Right hindlimb (tissue), 1 donor: ENCODE measurements at places on chromosomes 16 and 17.

DNA sequence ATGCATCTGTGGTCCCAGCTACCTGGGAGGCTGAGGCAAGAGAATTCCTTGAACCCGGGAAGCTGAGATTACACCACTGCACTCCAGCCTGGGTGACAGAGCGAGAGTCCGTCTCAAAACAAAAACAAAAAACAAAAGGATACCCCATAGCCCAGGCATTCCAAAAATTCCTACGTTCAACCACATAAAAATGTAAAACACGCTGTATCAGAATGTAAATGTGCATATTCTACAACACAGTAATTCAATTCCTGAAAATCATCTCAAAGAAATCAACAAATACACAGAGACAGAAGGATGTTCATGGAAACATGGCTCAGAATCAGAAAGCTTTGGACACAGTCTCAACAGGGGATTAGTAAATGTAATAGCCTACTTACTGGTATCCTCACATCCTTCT lies 33.0 kb downstream of the COG7 start:
- DNase-seq: no peak

DNA sequence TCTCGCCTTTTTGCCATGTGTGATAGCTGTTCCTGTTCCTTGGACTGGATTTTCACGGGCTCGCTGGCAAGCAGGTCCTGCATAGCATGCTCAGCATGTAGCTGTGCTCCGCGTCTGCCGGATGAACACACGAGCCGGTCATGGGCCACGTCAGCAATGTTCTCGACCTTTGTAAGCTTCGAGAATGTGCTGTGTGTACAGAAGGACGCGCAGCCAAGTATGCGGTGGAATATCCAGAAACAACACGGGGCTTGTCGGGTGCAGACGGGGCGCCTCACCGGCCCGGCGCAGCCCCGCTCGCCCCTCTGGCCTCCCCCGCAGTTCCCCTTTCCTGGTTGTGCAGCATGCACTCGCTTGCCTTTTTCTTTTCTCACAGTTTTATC lies 42.2 kb downstream of the RPTOR start:
- no peak for DNase-seq

- DNase-seq: no peak
These were observed 14.1 kb downstream of the TP53 start for GRCh38 chr17:7673239-7673638.

DNA sequence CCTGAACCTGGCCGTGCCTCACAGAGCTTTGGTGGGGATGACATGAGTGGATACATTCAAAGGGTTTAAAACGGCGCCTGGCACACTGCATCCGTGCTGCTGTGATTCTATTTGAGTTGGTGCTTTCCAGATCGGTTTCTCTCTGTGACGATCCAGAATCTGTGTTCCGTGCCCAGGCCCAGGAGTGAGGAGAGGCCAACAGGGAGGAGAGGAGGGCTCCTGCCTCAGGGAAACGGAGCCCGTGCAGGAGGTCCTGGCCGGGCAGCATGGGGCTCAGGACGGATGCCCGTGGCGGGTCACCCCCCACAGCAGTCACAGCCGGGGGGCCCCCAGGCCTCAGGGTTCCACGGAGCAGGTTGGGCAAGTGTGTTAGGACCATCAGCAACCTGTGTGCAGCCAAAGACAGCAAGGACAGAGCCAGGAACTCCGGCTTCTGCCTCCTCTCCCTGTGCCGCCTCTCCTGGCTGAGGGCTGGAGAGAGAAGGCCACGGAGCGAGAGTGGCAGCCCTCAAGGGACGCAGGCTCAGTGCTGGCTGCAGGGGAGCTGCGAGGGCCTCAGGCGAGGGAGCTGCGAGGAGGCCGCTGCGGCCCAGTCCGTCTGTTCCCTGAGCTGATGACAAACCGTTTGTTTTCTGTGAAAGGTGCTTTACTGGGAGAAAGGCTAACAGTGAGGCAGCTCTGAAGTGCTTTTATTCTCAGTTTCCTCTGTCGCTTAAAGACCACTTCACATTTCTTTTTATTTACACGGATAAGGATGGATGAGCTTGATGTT lies 99.3 kb downstream of the METRNL start:
- DNase-seq: peak; percentile 16

DNA sequence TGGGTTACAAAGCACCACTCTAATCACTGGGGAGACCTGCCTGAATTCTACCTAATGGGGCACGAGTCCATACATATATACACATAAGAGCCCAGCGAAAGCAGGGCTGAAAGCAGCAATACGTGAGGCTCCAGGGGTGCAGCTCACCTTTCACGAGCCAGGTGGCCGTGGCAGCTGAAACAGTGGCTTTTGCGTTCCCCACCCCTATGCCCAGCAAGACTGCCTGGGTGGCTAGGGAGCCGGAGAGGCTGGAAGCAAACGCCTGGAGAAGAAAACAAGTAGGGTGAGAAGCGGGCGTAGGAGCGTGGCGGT lies 618 bp downstream of the RUSF1 start:
- DNase-seq: no peak

DNA sequence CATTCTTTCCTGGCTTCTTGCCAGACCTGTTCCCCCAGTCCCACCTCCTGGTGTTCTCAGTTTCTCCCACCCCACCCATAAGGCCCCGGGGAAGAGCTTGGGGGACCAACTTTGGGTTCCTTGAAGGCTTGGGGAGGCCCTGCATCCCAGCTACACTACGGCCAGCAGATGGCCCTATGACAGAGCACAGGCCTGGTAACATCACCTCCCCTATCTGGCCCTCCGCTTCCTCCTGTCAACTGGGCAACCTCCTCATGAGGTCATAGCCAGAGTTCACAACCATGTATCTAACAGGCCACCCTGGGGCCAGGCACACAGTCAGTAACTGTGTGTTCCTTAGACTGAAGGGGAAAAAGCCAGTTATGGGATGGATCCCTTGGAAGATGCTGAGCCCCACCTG lies 31.4 kb downstream of the MYO15A start:
- DNase-seq: no peak
